Memory B cell (primary cell): ENCODE measurements at places on chromosomes 2 and 18.

DNA sequence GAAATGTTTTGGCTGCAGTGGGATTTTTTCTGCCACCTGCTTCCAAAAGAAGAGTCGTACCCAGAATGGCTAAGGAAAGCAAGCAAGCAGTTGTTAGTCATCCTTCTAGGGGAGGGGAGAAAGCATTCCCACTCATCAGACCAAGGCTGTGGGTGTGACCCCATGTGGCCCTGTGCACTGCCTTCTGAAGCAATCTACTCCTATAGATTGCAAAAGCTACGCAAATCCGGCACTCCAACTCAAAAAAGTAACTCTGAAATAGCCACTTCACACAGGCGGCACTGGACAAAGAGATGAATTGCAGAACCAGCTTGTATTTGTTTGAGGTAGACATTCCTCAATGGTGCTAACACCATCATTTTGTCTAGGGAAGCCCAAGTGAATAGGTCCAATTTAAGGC lies 44.3 kb downstream of the ST3GAL5 start:
- no peak overlapping the region for H3K27ac ChIP-seq
- no peaks in the 10 kb centered on the region for H3K27me3 ChIP-seq
- no peak for DNase-seq
- no peak overlapping the region for H3K4me3 ChIP-seq

GRCh38 chr2:25790074-25790790 lies 88.1 kb downstream of the ASXL2 start:
- DNase-seq: no peak
- H3K4me1 ChIP-seq: peaks cover 7% of the 10 kb centered on the region
- H3K4me3 ChIP-seq: no peak overlapping the region
- no peaks in the 10 kb centered on the region for H3K27me3 ChIP-seq
- peaks cover 11% of the 10 kb centered on the region for H3K36me3 ChIP-seq

- H3K4me3 ChIP-seq: no peak overlapping the region
- H3K36me3 ChIP-seq: no peaks in the 10 kb centered on the region
- no peak for DNase-seq
Observed at GRCh38 chr18:58579561-58580047, 49.3 kb downstream of the ALPK2 start.

DNA sequence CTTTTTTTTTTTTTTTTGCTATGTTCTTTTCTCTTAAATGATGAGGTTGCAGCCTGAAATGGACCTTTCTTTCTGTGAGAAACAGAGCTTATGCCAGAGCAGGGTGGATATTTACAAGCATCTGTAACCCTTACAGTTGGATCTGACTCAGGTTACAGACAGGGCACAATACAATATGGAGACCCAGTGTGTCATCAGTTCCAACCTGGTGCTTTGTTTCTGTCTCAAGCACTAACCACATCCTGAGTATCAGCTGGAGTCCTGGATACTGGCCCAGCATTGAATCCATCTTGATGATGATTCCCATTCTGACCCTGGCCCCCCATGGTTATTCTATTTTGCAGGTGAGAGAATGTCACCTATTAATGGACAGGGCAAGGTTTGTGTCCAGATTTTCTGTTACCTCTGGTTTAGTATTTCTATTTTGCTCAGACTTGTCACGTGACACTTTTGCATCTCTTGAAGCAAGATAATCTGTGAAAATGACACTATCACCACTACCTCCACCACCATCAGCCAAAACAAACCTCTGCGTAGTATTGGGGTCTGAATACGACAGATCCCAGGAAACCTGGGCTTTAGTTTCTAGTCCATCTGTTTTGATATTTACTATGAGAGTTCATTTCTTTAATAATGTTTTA lies 174.0 kb downstream of the CCDC85A start:
- no peaks in the 10 kb centered on the region for H3K27me3 ChIP-seq
- no peaks in the 10 kb centered on the region for H3K4me1 ChIP-seq
- DNase-seq: no peak
- H3K27ac ChIP-seq: no peak overlapping the region
- H3K4me3 ChIP-seq: no peak overlapping the region

DNA sequence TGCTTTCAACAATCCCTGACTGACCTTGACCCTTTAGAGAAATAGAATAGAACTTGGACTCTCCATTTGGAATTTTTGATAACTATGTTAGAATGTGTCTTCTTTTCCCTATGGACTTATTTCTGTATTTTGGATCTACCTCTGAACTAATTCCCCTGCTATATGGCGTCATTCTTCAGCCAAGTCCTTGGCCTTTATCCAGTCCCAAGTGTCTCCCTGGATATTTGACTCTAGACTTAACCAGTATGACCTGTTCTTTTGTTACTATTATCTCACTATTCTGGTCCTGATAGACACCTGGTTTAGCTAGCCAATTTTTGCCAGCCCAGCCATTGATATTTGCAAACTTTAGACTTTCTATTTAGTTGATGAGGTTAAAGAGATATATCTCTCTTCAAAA lies 186.8 kb downstream of the KCNS3 start:
- peaks cover 11% of the 10 kb centered on the region for H3K27me3 ChIP-seq
- no peak overlapping the region for H3K4me3 ChIP-seq
- H3K27ac ChIP-seq: no peak overlapping the region
- DNase-seq: no peak
- H3K4me1 ChIP-seq: no peaks in the 10 kb centered on the region
- no peaks in the 10 kb centered on the region for H3K36me3 ChIP-seq

GRCh38 chr2:159653962-159654361 lies 37.6 kb upstream of the BAZ2B start:
- no peak overlapping the region for H3K4me3 ChIP-seq
- H3K4me1 ChIP-seq: no peaks in the 10 kb centered on the region
- peaks cover 9% of the 10 kb centered on the region for H3K36me3 ChIP-seq
- DNase-seq: no peak

GRCh38 chr2:28717339-28717758 lies 34.3 kb upstream of the PPP1CB start:
- H3K27ac ChIP-seq: no peak overlapping the region
- no peak for DNase-seq
- no peaks in the 10 kb centered on the region for H3K36me3 ChIP-seq
- peaks cover 11% of the 10 kb centered on the region for H3K4me1 ChIP-seq

GRCh38 chr2:188293601-188294351 lies 2.1 kb downstream of the GULP1 start:
- no peaks in the 10 kb centered on the region for H3K4me1 ChIP-seq
- H3K27me3 ChIP-seq: no peaks in the 10 kb centered on the region
- H3K4me3 ChIP-seq: no peak overlapping the region
- H3K27ac ChIP-seq: no peak overlapping the region
- no peaks in the 10 kb centered on the region for H3K36me3 ChIP-seq

DNA sequence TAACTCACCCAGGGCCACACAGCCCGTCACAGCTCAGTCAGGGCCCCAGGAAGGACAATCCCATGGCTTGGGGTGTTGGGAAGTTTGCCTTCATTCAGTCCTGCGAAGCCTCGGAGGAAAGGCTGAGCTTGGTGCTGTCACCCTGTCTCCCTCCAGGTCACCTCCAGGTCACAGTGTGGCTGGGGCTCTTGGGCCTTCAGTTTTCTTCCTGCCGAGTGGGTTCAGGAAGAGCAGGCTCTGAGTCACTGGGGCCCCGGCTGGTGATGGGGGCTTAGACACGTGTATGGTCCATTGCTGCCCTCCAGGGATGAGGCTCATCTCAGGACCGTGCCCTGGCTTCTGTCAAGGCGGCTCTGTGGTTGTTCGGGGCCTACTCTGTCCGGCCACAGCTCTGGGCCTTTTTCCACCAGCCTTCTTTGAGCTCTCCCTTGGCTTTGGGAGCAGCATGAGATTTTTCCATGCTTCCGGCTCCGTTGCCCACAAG lies 118.6 kb downstream of the INHBB start:
- no peak for DNase-seq
- H3K4me3 ChIP-seq: no peak overlapping the region
- H3K4me1 ChIP-seq: no peaks in the 10 kb centered on the region
- peaks cover 3% of the 10 kb centered on the region for H3K27me3 ChIP-seq
- H3K36me3 ChIP-seq: no peaks in the 10 kb centered on the region

- no peak overlapping the region for H3K4me3 ChIP-seq
- no peaks in the 10 kb centered on the region for H3K4me1 ChIP-seq
- H3K36me3 ChIP-seq: peaks cover 2% of the 10 kb centered on the region
- H3K27ac ChIP-seq: no peak overlapping the region
- DNase-seq: no peak
- peaks cover 2% of the 10 kb centered on the region for H3K27me3 ChIP-seq
Observed at GRCh38 chr2:239834143-239834542, 191.0 kb downstream of the NDUFA10 start.

DNA sequence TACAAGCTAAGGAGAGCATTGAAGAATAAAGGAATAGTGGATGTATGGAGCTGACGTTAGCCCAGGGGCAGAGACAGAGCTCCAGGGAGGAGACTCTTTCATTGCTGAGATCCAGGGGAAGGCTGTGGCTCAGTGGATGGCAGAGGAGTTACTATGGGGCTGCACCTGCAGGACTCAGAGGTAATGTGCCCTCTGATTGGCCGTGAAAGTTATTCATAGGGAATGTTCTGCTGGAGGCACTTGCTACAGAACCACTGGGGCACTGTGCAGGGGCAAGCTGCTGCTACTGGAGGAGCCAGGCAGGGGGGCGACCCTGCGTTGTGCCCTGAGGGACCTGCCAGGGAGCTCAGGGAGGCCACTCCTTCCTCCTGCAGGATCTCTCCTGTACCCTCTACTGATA lies 199.2 kb downstream of the PTPRM start:
- H3K27me3 ChIP-seq: no peaks in the 10 kb centered on the region
- no peak for DNase-seq
- H3K4me3 ChIP-seq: no peak overlapping the region
- H3K36me3 ChIP-seq: no peaks in the 10 kb centered on the region

GRCh38 chr2:38021589-38021988 lies 54.4 kb downstream of the CYP1B1 start:
- H3K27ac ChIP-seq: no peak overlapping the region
- no peak for DNase-seq
- no peaks in the 10 kb centered on the region for H3K4me1 ChIP-seq
- H3K4me3 ChIP-seq: no peak overlapping the region
- H3K27me3 ChIP-seq: no peaks in the 10 kb centered on the region

DNA sequence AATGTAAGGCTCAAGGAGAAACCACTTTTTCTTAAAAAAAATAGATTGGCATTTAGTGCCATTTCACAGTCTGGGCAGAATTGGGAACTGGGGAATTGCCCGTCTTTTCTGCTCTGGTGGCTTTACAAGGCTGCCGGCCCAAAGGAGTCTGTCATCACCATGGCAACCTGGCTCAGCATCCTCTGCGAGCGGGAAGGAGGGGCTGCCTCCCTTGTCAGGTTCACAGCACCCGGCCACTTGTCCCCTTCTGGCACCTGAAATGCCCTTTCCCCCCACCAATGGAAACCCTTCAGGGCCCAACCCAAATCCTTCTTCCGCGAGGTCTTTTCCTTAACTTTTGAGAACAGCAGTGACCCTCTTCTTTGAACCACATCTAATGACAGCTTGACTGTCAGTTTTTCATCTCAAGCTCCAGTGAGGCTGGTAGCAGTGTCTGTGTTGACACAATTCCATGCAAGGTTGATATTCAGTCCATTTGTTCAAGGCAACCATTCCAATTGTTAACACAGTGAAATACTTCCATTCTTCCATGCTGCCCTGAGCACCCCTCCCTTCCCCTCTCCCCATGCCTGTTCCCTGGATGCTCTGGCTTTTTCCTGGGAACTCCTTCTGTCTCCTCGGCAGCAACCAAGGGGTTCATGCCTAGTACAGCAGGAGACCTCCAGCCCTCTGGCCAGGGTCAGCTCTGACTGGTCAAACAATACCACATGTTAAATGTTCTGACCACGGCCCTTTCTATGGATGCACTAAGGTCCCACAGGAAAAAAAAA lies 79.6 kb downstream of the DNER start:
- H3K27ac ChIP-seq: no peak overlapping the region
- H3K4me3 ChIP-seq: no peak overlapping the region
- DNase-seq: no peak
- H3K27me3 ChIP-seq: peaks cover 10% of the 10 kb centered on the region
- no peaks in the 10 kb centered on the region for H3K4me1 ChIP-seq
- no peaks in the 10 kb centered on the region for H3K36me3 ChIP-seq

GRCh38 chr2:196365145-196365544 lies 193.8 kb upstream of the STK17B start:
- no peak for DNase-seq
- H3K27ac ChIP-seq: no peak overlapping the region
- H3K27me3 ChIP-seq: peaks cover 1% of the 10 kb centered on the region
- H3K36me3 ChIP-seq: peaks cover 4% of the 10 kb centered on the region

GRCh38 chr18:11500153-11501122 lies 109.0 kb upstream of the SLC35G4 start:
- no peak overlapping the region for H3K27ac ChIP-seq
- H3K4me3 ChIP-seq: no peak overlapping the region

DNA sequence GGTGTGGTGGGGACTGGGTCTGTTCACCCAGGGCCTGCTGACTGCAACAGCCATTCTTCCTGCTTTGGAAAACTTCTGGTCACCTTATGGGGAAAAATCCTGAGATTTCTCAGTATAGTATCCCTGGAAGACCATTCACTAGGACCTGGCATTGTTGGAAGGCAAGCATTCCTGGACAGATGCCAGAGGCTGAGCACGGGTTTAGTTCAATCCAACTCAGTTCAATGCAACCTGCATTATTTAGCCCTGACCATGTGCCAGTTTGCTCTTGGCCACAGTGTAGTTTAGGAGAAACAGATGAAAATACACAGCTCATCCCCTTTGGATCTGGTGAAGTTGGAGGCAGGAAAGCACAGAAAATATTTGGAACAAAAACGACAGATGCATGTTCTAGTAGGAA lies 95.9 kb downstream of the LPIN1 start:
- DNase-seq: no peak
- H3K27ac ChIP-seq: no peak overlapping the region
- H3K4me1 ChIP-seq: no peaks in the 10 kb centered on the region
- no peaks in the 10 kb centered on the region for H3K27me3 ChIP-seq

DNA sequence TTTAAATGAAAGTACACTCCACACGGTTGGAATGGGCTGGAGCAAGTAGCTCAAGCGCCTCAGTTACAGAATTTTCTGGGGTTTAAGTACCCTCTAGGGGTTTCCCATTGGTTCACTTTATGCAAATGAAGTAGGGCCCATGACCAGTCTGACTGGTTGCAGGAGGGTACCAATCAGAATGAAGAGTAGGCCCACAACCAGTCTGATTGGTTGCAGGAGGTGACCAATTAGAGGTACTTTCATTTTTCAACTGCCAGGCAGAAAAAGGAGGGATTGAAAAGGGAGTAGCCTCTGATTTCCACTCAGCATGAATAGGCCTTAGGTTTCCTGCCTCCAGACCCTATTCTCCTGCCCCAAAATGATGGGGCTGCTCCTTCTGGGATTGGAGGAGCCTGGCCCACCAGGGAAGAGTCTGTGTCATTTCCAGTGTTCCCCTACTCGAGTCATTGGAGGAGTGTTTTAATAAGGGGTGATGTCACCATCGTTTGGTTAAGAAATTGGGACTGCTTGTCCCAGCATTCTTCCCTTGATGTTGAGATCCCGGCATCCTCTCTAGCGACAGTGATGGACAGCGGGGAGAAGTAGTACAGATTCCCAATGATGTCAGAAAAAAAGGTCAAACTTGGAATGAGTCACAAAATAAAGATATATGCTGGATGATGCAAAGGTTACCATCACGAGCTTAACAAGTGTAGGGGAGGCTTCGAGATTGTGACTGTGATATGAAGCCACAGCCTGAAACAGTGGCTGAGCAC lies 210.4 kb downstream of the SH3BP4 start:
- no peaks in the 10 kb centered on the region for H3K4me1 ChIP-seq
- no peak overlapping the region for H3K4me3 ChIP-seq
- H3K27ac ChIP-seq: no peak overlapping the region
- no peaks in the 10 kb centered on the region for H3K36me3 ChIP-seq
- peaks cover 26% of the 10 kb centered on the region for H3K27me3 ChIP-seq
